ENCODE measurements at places on chromosomes 3 and 15.

DNA sequence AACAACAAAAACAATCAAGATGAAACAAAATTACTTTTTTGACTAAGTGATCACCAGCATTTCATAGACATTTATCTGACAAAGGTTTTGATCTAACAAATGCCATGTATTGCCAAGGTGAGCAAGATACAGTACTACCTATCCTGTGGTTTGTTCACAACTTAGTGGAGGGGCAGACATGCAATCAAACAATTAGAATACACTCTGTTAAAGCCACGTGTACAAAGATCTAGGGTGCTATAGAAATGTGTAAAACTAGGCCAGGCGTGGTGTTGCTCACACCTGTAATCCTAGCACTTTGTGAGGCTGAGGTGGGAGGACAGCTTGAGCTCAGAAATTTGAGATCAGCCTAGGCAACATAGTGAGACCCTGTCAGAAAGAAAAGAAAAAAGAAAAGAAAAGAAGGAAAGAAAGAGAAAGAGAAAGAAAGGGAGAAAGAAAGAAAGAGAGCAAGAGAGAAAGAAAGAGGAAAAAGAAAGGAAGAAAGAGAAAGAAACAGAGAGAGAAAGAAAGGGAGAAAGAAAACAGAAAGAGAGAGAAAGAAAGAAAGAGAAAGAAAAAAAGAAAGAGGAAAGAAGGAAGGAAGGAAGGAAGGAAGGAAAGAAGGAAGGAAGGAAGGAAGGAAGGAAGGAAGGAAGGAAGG, 1.4 kb upstream of the TRIM69 start:
- DNase-seq, result no peak

DNA sequence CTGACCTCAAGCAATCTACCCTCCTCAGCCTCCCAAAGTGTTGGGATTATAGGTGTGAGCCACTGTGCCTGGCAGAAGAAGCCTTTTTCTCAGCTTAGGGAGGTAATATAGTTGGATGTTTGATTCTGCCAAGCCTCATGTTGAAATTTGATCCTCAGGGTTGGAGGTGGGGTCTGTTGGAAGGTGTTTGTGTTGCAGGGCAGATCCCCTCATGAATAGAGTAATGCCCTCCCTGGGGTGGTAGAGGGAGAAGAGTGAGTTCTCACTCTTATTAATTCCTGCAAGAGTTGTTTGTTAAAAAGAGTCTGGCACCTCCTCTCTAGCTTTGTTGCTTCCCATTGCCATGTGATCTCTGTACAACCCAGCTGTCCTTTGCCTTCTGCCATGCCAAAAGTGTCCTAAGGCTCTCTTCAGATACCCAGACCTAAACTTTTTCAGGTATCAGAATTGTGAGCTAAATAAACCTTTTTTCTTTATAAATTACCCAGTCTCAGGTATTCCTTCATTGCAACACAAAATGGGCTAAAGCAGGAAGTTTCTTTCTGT, 16.4 kb downstream of the NECTIN3 start:
- no peak for DNase-seq

GRCh38 chr3:43866529-43867353, 176.0 kb downstream of the ABHD5 start:
- DNase-seq, result no peak

GRCh38 chr3:190552969-190553759, 39.3 kb downstream of the IL1RAP start:
- no peak for DNase-seq

DNA sequence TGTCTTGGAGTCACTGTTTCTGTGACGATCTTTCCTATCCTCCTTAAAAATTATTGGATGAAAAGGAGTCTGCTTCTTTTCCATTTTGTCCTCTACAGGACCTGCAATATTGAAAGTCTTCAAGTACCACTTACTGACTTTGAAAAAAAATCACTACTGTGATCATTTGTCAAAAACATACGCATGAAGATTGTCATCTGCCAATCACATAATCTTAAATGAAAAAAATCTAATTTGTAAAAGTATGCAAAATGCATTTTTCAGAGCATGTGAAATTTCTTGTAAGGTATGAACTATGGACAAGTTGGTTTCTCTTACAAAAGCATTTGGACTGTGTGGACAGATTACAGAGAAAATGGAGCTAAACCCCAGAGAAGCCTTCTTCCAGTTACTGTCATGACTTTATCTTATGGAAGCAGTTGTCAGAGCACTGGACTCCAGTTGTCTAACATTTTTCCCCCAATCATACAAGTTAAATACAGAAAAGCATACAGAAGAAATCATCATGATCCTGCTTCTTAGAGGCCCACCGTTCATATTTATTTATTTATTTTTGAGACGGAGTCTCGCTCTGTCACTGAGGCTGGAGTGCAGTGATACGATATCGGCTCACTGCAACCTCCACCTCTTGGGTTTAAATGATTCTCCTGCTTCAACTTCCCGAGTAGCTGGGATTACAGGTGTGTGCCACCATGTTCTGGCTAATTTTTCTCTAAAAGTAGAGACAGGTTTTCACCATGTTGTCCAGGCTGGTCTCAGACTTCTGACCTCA, 3.4 kb upstream of the PXK start:
- no peak for DNase-seq
